ENCODE measurements at places on chromosomes 11 and 22.

DNA sequence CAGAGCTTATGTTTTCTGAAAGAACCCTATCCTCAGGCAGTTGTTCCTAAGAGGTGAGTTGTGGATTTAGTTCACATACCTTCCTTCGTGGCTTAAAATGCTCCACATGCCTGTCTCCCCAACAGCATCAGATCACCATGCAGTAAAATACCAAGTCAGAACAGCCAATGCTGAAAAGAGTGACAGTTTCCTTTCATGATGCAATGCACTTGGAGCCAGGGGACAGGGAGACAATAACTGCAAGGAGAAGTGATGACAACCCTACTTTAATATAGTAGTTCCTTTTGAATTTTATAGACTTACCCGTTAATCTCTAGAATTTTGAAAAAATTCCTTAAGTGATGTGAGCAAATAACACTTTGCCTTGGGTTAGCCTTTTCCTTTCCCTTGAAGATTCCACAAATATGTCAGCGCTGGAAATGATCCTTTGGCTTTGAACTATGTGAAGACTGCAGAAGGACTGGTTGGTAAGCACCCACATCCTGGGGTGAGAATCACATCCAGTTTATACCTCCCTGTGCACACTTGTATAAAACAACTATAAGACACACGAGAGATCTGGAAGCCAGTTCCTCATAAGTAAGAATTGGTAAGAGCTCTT, 71.2 kb downstream of the PIWIL4 start:
- DNase-seq = no peak

- DNase-seq = peak; percentile 24
Measured at GRCh38 chr11:82901165-82901921, at the start of gene DDIAS. Gene DDIAS, plus strand, starts transcription at chr11:82901736. Its CDS starts 13,003 bp downstream, at chr11:82914739.

- no peak for DNase-seq
Measured at GRCh38 chr11:116044941-116045340, 540.7 kb upstream of the CADM1 start.

- DNase-seq = no peak
Measured at GRCh38 chr22:32312748-32313147, 44.9 kb upstream of the RFPL3 start.

GRCh38 chr11:60869451-60869825, 2.1 kb downstream of the ZP1 start:
- no peak for DNase-seq

GRCh38 chr11:123798079-123798478, 8.1 kb downstream of the OR6M1 start:
- DNase-seq = no peak

DNA sequence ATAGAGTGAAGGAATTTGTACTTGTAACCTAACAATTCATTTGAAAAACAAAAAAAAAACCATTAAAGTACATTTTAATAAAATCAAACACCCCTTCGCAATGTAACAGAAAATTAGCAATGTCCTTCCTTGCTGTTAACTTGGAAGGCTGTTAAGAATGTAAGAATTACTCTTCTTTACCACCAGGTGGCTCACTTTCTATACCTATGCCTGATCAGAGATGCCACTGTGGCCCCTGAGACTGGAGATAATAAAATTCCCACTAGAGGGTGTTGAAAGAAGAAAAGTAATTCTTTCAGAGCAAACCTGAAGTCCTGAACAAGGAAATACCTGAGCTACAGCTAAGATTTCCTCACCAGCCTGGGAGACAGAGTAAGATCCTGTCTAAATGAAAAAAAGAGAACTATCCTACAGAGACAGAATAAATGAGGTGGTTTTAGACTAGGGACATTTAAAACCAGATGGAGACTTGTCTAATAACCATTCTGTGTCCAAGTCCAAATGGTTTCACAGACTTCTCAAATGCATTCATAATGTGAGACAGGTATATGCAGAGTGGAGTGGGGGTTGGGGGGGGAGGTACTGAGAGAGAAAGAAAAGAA, 1089.3 kb downstream of the FAM181B start:
- no peak for DNase-seq

DNA sequence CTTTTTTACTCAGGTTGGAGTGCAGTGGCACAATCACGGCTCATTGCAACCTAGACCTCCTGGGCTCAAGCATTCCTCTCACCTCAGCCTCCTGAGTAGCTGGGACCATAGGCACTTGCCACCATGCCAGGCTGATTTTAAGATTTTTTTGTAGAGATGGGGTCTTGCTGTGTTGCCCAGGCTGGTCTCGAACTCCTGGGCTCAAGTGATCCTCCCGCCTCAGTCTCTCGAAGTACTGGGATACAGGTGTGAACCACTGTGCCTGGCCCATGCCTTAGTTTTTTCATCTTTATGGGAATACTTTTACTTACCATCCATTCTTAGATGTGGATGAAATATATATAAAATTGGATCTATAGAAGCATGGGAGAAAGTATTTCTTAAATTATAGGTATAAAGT, 5.2 kb downstream of the PACS1 start:
- no peak for DNase-seq

DNA sequence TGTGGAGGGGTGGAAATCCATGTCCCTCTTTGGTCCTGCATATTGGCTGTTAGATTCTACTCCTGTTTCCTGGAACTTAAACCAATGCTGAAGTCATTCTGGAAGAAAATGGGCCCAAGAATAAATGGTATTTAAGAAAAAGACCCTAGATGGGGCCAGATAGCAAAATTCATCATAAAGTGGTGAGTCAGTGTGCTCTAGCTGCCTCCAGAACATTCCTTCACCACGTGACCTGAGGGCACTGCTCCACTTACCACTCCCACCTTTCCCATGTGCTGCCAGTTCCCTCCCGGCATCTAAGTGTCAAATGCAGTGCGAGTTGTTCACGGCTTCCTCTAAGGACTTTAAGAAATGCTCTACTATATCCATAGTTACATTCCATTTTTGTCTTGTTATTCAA, 30.9 kb upstream of the NAP1L4 start:
- DNase-seq = no peak

GRCh38 chr11:35223371-35223796, 84.4 kb downstream of the CD44 start:
- DNase-seq = no peak

- DNase-seq = no peak
Measured at GRCh38 chr22:41561335-41561734, 525 bp downstream of the CSDC2 start.

- DNase-seq = no peak
Measured at GRCh38 chr11:106395716-106396349, 318.4 kb downstream of the AASDHPPT start.

GRCh38 chr11:82303671-82304070, 430.0 kb downstream of the FAM181B start:
- DNase-seq = no peak

DNA sequence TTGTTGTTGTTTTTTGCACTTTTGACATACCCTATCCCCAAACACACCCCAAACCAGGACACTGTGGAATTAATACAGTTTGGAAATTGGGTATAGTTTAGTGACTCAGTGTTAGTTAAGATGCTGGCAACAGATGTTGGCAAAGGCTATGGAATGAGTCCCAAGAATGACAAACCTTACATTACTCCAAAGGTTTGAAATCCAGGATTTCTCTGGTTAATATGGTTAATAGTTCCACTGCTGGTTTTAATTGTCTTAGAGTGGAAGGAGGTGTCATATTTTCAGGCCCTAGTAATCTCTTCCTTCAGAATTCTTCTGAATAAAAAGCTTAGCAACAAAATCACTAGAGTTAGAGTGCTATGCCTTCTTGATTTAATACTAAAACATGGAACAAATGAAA, 775 bp downstream of the LPXN start:
- no peak for DNase-seq

DNA sequence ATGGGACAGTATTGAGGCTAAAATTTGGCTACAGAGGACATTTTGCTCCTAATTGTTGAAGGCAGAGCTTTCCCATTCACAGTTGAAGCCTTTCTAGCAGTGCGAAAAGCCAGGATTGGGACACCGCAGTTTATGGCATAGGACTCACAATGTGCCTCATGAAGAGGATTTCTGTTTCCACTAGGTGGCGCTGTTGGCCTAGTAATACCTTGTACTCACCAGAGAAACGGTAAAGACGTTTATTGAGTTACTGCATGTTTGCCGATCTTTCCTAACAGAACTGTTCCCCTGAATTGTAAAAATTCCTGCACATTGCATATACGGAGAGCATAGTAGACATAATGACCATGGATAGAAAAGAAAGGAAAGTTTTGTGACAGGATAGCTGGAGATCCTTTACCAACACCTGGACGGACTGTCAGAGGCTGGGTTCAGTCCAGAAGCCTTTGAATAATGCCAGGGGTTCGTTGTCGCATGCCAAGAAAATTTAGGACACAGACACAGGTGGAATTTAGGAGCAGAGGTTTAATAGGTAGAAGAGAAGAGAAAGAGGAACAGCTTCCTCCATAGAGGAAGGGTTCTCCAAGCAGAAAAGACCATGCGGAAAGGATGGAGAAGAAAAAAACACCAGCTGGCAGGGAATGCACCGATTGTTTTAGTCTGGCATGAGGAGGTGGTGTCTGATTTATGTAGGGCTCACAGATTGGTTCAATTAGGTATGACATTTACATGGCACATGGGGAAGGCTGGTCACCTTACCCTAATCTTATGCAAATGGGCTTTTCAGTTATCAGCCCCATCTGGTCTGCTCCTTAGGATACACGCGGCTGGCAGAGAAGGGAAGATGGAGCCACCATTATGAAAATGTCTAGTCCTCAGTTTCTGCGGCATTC, 10.8 kb upstream of the OR51D1 start:
- no peak for DNase-seq

DNA sequence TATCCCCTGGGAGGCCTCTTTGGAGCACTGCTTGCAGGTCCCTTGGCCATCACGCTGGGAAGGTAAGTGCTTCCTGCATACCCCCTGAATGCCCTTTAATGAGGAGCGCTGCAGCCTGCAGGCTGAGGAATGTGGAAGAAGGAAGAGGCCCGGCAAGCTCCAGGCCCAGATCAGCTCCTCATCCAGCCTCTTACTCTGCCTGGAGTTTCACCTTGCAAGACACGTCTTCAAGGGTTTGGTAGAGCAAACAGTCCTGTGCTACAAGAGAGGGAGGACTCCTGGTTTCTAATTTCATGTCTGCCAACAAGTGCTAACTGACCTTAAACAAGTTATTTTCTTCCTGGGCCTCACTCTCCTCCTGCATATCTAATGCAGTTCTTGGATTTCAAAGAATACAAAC, 10.9 kb downstream of the SLC2A11 start:
- no peak for DNase-seq

GRCh38 chr11:127061947-127062346, 61.4 kb upstream of the KIRREL3 start:
- DNase-seq = no peak

DNA sequence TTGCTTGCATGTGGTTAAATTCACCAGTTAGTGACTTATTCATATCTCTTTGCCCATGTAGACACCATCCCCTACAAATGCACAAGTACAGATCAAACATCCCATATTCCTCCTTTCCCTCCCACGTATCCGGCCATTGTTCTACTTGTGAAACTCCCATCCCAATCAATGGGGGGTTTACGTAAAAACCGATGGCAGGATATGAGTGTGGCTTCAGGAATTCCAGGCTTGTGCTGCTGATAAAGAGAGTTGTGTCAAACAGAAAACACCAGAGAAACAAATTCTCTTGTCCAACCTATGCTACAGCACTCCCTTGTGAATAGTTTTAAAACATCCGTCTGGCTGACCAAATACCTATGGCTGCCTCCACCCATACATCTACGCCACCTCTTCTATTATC, 15.5 kb downstream of the FLI1 start:
- DNase-seq = no peak

- no peak for DNase-seq
Measured at GRCh38 chr11:99513368-99513767, 492.6 kb downstream of the CNTN5 start.

DNA sequence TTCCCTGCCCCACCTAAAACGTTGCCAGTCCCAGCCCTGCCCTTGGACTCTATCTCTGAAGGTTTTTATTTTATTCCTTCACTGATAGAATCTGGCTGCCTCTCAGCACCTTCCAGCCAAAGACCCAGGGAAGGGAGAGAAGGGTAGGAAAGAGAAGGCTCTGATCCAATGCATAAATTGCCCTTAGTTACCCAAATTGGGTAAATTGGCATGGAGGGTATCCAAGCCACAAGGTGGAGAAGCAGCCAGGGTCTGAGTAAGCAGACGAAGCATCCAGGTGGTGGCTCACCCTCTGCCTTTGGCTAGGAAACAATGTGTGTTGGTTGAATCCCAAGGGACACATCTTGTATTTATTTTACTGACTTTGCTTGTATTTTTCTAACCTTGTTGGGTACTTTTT, 89.0 kb downstream of the FEZ1 start:
- no peak for DNase-seq

GRCh38 chr11:6249770-6250555, 9.7 kb upstream of the CCKBR start:
- DNase-seq = no peak

DNA sequence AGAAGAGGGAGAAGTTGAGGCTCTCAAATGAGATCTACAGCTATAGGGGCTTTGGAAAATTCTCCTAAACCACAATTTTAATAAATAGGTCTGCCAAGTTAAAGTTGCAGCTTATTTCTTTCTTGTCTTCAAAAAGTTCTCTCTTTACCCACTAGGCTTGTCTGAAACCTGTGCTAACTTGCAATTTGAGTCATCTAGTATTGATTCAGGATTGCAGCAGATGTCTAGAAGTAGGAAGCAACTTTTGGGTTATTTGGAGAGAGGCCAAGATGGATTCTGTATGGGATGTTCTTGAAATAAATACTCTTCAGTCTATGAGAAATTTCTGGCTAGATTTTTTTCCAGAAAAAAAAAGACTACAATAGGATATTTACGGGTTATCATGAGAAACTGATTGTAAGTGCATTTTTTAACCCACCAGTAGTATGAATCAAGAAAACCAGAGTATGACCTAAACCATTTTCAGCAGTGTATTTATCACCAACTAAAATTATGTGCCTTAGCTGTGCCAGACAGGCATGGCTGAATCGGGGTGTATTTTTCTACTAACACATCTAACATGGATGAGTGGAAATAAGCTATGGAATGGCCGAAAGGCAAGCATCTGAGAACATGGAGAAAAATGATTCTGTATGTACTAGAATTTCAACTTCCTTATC, 4.9 kb upstream of the RAB38 start:
- no peak for DNase-seq

DNA sequence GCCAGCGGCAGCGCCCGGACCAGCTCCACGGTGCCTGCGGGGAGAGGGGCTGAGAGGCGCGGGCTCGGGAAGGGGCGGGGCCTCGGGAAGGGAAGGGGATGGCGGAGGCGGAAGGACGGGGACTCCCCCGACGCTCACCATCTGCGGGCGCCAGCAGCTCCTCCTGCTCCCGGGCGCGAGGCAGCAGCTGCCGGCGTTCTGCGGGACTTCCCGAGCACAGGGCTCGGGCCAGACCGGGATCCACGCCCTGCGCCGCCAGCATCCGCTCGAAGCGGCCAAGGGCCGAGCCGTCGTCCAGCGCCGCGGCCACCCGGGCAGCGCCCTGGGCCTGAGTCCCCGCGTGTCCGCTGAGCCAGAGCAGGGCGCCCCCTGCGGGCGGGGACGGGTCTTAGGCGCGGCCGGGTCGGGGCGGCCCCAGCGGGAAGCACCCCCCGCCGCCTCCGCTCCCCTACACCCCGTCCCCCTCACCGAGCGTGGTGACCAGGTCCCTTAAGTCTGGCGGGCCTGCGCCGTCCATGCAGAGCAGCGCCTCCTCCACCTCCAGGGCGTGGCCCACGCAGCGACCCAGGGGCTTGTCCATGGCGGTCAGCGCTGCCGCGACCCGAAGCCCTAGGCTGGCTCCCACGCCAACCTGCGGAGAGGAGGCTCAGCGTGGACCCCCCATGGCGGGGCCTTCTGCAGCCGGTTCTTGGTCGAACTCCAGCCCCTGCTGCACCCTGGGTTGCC, 873 bp upstream of the SCO2 start:
- DNase-seq = no peak

All from cortex of kidney (tissue), 1 donor.